ENCODE measurements at places on chromosomes 7 and 10.

DNA sequence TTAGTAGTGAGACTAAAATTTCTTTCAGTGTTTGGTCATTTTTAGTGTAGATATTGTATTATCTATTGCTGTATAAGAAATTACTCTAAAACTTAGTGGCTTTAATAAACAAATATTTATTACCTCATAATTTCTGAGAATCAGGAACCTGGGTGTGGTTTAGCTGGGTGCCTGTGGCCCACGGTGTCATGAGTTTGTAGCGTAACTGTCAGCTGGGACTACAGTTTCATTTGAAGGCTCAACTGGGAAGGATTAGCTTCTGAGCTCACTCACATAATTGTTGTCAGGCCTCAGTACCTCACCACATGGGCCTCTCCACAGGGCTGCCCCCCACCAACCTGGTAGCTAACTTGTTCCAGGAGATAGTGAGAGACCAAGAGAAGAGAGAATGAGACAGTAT, 98.5 kb downstream of the SRI start:
- no peak for DNase-seq

DNA sequence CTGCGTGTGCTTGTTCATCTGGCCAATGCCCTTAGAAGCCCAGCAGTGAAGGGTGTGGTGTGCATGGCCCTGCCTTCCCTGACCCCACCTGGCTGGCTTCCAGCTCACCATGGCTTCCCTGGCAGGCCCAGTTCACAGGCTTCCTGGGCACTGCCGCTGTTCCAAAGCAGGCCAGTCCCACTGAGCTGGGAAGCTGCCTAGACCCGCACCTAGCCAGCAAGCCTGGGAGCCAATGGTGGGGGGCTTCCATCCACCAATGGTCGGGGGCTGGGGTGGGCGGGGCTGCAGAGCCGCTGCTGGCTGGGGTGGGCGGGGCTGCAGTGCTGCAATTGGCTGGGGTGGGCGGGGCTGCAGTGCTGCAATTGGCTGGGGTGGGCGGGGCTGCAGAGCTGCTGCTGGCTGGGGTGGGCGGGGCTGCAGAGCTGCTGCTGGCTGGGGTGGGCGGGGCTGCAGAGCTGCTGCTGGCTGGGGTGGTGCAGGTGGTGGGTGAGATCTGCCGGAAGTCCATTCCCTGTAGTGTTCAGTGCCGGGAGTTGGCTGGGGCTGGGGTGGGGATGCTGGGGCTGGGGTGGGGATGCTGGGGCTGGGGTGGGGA, 12.4 kb downstream of the CALY start:
- peak; percentile 51 for DNase-seq

GRCh38 chr7:109295158-109295557, 725.5 kb downstream of the DNAJB9 start:
- DNase-seq, result no peak

DNA sequence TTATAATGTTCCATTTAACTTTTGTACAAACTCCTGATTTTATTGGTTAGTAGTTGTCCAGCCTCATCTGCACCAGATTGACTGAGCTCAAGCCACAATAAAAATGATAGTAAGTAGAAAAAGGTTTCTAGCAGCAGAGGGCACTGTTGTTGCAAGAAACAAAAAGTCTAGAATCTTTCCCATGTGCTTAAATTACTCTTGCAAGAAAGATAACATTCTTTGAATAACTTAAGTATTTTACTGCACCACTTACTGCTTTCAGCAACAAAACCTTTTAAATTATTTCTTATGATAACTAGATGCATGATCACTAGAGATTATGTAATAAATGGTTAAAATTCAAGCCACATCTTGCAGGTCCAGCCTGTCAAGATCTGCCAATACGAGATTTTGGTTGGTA, 27.0 kb downstream of the LMOD2 start:
- no peak for DNase-seq

GRCh38 chr10:97178074-97178473, 7.7 kb downstream of the SLIT1 start:
- no peak for DNase-seq

DNA sequence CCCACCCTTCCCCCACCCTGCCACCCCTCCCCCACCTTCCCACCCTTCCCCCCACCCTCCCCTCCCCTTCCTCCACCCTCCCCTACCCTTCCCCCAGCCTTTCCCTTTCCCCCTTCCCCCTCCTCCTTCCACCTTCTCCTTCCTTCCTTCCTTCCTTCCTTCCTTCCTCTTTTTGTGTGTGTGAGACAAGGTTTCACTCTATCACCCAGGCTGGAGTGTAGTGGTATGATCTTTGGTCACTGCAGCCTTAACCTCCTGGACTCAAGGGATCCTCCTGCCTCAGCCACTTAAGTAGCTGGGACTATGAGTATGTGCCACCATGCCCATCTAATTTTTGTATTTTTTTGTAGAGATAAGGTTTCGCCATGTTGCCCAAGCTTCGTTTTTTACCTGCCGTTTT, 35.2 kb downstream of the CYP17A1 start:
- DNase-seq, result no peak

DNA sequence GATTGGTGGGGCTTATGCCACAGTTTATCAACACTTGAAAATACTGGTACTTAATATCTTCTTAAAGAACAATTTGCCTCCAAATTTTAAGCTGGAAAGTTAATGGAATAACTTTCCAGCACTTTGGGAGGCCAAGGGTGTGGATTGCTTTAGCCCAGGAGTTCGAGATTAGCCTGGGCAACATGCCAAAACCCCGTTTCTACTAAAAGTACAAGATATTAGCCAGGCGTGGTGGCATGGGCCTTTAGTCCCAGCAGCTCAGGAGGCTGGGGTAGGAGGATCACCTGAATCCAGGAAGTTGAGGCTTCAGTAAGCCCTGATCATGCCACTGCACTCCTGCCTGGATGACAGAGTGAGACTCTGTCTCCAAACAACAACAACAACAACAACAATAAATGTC, 56.0 kb downstream of the PRF1 start:
- DNase-seq, result no peak

- DNase-seq, result no peak
Measured at GRCh38 chr10:101897633-101898032, 54.0 kb upstream of the KCNIP2 start.

DNA sequence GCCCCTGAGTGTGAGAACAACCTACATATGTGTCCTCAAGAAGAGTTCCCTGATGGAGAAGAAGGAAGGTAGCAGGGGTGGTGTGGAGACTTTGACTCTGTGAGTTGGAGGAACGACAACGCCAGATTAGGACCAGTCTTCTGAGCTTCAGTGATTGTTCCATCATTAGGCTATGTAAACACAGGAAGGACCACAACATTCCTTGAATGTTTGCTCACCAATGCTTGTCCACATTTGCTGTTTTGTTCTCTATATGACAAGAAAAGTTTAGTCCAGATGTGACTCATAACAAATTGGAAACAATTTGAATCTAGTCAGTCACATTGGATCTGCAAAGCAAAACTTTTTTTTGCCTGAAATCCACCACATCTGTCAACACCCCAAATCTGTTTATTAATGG, 62.7 kb downstream of the ENTPD1 start:
- DNase-seq, result no peak

GRCh38 chr7:780516-780915, 51.8 kb upstream of the SUN1 start:
- DNase-seq, result no peak

GRCh38 chr10:97719602-97720001, 6.1 kb downstream of the MARVELD1 start:
- no peak for DNase-seq

- no peak for DNase-seq
Measured at GRCh38 chr10:120253131-120253530, 203.9 kb upstream of the PLPP4 start.

- no peak for DNase-seq
Measured at GRCh38 chr7:93011351-93012294, 106.2 kb downstream of the SAMD9 start.

DNA sequence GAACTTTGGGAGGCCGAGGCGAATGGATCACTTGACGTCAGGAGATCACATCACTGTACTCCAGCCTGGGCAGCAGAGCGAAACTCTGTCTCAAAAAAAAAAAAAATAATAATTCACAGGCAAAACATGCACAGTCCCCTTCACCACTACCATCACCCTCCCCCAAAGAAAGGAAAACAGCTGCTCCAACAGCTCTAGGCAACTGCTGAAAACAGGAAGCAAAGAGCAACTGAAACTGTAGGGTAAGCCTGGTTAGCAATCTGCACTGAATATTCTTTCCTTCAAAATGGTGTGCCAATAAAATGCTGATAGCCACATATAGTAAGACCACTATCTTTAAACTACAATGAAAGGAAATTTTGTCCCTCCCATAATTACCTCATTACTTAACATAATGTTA, 11.8 kb downstream of the NT5C2 start:
- no peak for DNase-seq

GRCh38 chr10:120824881-120825309, 26.3 kb upstream of the WDR11 start:
- no peak for DNase-seq

Data from T-helper 9 cell (primary cell).